ENCODE measurements at places on chromosomes 1 and 21. TPM values are rescaled to one million over a fixed set of nuclear protein-coding genes. Genes with fewer than 3 reads are reported as not detected.

HSD3B1 gene
- not detected for total RNA-seq

RCOR3 gene
- total RNA-seq: 53.0 TPM

SPRR1B gene
- not detected for total RNA-seq

BTBD8 gene
- 4.4 TPM for total RNA-seq

SELENOF gene
- total RNA-seq: 71.7 TPM

KRTAP13-2 gene
- not detected for total RNA-seq

GRCh38 chr1:51768971-51769588 lies 109.4 kb downstream of the NRDC start:
- DNase-seq: no peak

DNA sequence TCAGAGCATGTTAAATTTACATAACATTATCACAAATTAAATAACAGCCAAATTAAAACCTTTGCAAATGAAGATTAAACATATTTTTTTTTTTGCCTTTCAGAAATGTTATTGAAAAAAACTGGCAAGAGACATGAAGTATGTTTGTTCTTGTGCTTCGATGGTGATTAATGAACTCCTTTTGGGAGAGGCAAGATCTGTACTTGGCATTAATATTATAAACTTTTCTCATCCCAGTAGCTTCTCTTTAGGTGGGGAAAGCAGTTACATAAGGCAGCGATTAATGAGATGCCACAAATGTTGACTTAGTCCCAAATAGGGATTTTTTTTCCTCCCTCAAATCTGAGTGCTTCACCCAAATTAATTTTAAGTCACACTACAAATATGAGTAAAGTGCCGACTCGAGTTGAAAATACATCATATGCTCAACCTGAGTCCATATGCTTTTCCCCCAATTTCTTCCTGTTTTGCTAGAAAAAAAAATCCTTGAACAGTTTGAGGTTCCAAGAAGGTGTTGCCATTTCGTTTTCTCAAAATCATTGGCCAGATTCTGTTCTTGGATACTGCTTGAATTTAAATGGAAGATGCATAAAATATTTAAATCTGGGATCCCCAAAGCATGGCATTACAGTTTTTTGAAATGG lies 294.5 kb downstream of the VAV3 start:
- no peak for DNase-seq

DNA sequence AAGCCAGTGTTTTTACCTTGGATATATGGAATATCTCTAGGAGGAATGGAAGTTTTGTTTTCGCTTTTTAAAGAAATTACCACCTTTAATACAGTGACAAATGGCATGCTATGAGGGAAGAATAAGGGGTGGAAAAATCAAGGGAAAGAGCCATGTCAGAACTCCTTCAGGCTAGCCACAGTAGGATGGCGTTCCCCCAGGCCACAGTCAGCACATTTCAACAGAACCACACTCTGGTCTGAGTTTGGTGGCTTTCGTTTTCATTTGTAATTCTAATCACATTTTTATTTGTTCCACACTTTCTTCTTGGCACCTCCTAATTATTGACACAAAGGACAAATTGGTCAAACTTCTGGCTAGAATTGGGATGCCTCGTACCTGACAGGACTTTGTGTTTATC lies 60.3 kb upstream of the RCOR3 start:
- DNase-seq: no peak

DNA sequence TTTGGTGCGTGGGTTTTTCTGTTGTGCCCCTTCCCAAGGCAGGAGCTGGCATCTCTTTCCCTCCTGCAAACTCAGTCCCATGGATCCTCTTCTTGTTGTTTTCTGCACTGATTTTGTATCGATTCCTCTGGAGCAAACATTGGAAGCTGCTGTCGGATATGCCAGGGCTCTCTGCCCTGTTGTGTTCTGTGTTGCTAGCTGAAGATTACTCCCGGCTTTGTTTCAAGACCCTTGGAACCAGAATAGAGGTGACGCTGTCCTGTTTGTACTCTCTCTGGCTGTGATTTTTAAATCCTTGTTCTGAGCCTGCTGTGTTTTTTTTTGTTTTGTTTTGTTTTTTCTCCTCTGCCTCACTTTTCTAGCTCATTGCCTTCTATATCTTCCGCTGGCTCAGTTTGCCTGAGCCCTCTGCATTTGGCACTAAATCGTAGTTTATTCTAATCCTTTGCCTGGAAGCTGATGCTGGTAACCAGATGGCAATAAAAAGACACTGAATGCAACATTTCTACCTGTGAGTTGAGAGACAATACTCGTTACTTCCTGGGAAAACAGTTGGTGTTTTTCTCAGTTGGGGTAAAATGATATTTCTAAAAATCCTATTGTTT lies 67.0 kb downstream of the BACH1 start:
- DNase-seq: no peak

DNA sequence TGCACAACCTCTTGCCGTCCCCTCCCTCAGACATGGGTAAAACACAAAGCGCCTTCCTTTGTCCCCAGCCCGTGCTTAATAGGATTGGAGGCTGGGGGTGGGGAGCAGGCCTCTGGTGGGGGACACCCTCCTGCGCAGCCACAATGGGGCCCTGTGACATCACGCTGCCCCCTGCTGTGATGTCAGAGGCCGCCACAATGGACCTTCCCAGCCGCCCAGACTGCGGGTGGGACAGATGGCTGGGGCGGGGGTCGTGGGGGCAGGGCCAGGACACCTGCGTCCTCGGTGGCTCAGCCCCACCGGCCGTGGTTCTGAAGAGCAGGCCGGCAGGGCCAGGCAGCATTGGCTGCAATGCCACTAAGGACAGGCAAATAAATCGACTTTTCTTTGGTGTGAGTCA lies 39.9 kb downstream of the EPHA2 start:
- DNase-seq: no peak

DNA sequence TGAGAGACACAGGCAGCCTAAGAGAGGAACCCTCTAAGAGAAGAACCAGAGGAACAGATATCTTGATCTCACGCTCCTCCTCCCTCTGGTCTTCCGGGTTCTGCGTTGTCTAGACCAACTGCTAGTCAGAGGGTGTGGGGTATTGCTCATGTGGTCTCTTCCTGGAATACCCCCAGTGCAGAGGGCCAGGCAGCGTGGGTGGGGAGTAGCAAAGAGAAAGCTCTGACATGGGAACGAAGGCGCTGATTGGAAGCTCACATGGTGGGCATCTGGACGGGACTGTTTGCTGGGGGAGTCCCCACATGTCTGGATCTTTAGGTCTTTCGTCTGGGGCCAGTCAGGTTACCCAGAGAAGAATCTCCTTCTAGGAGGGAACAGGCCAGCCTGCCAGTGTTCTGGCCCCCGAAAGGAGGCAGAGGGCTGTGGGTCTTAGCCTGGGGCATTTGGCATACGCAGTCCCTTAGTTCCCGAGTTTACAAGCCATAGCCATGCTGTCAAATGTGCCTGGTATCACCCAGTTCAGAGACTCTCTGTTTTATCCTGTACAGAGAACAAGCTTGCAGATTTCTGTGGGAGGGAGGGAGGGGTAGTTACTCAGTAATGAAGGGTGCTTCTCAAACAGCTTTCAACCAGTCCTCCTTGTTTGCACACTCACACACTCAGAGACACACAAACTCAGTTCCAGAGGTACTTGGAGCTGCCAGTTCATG lies 18.3 kb upstream of the IL6R start:
- DNase-seq: no peak

- DNase-seq: no peak
These were observed 3.4 kb upstream of the RNF19B start for GRCh38 chr1:32967888-32968568.

DNA sequence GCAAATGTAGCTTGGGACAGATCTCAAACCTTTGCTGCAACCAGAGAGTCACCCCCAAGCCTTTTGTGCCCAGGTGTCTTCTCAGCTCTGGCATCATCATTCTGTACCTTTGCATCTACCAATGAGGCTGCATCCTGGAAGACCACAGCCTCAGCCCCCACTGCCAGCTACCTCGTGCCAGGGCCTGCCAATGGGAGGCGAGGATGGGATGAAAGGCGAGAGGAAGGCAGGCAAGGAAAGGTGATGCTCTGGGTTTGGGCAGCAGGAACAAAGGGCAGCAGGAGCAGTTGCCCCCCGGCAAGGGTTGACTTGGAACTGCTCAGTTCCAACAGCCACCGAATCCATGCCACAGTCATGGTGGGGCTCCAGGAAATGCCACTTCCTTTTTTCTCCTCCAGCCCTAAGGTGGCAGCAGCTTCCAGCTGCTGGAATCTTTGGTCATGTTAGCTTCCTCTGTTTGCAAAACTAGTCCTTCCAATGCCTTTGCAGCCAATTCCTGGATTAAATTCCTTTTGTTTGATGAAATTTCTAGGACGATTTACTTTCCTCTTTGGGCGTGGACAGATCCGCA lies 651.6 kb downstream of the NPHP4 start:
- DNase-seq: no peak

DNA sequence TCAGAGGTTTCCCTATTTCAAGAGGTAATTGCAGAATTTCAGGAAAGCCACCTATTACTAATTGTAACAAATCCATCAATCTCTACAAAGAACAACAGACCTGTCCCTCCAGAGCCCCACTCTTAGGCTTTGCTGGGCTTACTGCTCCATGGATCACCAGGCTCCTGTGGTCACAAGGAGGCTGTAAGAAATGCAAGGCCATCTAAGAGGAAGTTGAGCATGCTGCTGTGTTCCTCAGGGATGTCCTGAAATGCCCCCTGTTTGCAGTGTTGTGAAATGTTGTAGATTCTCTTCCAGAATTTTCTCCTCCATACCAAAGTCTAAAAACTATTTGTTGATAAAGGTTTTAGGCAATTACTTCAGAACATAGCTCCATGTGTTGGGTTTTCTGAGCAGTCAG lies 24.4 kb upstream of the DUSP23 start:
- no peak for DNase-seq

- no peak for DNase-seq
These were observed 1.1 kb upstream of the SLC2A7 start for GRCh38 chr1:9027307-9027706.

- DNase-seq: no peak
These were observed 271.3 kb downstream of the DNM3 start for GRCh38 chr1:172112576-172112975.

- DNase-seq: no peak
These were observed 166.9 kb upstream of the HMGB4 start for GRCh38 chr1:33696962-33697361.

DNA sequence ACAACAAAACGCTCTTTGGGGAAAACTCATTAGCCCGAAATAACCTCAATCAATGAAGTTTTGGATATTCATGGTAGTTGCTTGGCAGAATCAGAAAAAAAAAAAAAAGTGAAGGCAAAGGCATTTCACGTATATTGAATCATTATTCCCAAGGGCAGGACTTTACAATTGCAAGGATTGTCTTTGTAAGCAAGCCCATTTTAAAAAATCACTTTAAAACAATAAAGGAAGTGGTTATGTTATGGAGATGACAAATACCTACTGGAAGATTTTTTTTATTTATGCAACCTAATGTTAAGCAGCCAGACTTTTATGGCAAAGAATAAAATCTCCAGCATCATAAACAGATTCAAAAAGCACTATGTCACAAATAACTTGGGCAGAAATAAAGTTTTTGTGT lies 9.3 kb downstream of the GJB4 start:
- DNase-seq: no peak
